ENCODE measurements at places on chromosomes 16 and 17.

DNA sequence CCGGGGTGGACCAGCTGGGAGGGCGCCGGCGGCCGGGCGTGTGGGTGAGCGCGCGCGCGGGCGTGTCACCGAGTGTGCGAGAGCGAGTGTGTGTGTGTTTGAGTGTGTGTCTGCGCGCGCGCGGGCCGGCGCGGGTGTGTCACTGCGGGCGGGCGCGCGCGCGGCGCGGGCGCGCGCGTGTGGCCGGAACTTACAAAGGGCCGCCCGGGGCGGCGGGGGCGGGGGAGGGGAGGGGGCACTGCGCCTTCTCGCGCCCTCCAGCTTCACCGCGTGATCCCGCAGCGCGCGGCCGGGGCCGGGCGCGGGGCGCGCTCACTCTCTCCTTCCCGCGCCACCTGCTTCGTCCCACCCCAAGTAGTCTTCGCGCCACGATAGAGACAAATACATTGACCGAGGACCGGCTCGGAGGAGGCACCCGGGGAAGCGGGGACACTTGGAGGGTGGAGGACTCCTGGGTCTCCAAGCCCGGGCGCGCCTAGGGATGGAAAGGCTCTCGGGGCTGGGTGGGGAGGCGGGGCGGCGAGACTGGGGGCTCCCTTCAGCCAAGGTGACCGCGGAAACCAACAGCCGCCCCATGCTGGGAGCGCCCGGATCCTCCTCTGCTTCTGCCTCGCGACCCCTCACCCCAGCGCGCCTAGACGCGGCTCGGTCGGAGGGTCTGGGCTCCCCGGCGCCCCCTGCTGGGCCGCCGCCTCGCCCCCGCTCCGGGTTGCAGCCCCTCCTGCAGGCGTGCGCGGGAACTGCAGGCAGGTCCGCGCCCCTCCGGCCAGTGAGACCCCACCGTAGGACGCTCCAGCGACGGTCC, at the start of gene SRCIN1:
Gene SRCIN1 (minus strand): TSS at position 112 of the 805 bp plus-strand sequence. CDS start 247 bp downstream, outside the sequence.
- DNase-seq, result peak; percentile 15

- DNase-seq, result no peak
Measured at GRCh38 chr17:52024300-52024870, 134.1 kb downstream of the CA10 start.

DNA sequence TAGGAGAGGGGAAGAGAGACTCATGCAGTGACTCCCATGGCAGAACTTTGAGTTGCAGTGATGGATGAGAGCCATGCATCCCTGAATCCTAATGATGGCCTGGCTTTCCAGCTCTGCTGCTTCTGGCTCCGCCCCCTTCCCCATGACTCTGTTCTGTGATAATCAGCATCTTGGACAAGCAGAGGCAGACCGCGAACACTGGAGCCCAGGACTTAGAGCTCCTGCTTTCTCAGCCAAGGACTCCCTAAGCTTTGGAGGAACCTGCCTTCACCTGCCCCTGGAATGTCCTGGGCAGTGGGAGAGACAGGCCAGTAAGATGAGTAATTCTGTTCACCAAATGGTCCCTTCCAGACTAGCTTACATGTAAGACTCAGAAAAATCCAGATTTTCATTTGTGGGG, 12.5 kb downstream of the CCDC92B start:
- no peak for DNase-seq

DNA sequence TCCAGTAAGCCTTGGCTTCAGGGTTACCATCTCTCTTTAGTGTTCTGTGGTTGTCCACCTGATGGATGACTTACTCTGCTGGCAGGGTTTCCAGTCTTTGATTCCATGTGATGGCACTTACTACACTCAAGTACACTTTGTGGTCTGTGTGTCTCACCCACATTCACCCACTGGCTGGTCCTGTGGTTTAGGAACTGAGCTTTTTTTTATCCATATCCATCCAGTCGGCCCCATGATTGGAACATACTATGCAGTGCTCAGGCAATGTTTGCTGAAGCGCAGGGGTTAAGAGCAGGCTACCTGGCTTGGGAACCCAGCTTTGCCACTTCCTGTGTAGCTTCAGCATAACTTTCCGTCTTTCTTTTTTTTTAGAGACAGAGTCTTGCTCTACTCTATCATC, 2.8 kb upstream of the FUS start:
- DNase-seq, result no peak

GRCh38 chr17:11388054-11388453, 147.0 kb downstream of the SHISA6 start:
- no peak for DNase-seq

DNA sequence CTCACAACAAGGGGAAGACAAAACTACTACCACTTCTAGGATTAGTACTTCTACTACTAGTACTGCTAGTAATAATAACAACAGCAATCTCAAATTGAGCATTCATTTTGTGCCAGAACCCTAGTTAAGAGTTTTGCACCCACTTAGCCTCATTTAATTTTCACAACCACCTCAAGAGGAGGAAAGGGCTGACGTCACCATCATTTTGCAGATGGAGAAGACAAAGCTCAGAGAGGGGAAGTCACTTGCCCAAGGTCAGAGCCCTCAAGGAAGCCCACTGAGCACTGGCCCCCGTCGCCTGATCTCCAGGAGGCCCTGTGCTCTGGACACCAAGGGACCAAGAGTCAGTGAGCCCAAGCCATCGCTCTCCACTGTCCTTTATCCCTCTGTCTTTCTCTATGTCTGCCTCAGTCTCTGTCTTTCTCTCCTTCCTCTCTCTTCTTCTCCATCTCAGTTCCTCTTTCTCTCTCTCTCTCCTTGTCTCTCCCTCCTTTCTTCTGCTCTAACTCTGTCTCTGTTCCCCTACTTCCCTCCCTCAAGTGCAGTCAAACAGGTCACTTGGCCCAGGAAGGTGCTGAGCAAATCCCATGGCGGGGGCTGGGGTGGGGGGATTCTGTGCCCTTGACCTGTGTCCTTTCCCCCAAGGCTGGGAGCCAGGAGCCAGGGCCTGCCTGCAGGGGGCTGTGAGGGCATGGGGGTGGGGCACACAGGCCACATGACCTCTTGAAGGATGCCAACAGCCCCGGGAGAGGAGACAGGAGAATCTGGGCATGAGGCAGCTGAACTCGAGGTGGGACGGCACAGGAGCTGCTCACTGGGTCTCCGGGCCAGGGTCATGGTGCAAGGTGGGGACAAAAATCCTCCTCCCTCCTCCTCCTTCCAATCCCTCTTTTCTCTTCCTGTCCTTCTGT, 11.2 kb upstream of the NGFR start:
- DNase-seq, result no peak

- DNase-seq, result no peak
Measured at GRCh38 chr16:68752602-68753001, 15.5 kb downstream of the CDH1 start.

Data from T1000 (cell line).